Stimulated activated CD8-positive, alpha-beta memory T cell treated with anti-CD3 and anti-CD28 coated beads, Interleukin-2, amount 100 ng/mL, for 1 hour (primary cell): ENCODE measurements at places on chromosomes 4 and X.

DNA sequence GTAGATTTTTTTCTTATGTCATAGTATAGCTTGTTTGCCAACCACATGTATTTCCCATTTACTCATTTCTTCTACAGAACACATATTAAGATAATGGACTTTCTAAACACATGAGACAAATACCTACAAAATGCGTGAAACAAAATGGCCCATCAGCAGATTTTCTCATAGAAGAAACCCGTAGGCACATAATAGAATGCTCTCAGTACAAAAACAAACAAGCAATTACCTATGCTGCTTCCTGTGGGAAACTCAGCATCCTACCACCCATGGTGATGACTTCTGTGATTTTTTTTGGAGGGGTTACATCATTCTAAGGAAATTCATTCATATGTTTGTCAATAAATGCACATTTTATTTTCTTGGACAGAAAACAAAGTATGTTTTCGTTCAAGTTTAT, 343.6 kb downstream of the SPRY1 start:
- DNase-seq: no peak

DNA sequence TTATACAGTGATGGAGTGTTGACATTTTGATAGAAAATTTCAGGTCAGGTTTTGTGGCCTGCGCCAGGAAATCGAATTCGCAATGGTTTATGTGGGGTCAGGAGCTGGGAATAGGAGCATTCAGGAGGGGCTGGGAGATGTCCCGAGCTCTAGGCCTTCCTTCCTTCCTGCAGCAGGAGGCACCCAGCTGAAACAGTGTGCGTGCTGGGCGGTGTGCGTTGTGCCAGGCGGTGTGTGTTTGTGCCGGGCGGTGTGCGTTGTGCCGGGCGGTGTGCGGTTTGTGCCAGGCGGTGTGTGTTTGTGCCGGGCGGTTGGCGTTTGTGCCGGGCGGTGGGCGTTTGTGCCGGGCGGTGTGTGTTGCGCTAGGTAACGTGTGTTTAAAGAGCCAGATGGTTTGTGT, 1.7 kb downstream of the UVSSA start:
- DNase-seq: no peak

- no peak for DNase-seq
These were observed 14.2 kb upstream of the PJA1 start for GRCh38 chrX:69179380-69179911.

DNA sequence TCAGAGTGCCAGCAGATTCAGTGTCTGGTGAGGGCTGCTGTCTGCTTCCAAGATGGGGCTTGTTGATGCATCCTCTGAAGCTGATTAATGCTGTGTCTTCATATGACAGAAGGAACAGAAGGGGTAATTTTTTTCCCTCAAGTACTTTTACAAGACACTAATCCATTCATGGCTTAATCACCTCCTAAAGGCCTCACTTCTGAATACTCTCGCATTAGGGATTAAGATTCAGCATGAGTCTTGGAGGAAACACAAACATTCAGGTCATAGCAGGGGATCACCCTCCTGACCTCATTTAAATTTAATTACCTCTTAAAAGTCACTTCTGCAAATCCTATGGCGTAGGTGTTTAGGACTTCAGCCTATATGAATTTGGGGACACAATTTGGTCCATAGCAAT, 1145.5 kb upstream of the PCDH10 start:
- no peak for DNase-seq

GRCh38 chr4:104758574-104758973, 263.9 kb upstream of the CXXC4 start:
- DNase-seq: no peak

DNA sequence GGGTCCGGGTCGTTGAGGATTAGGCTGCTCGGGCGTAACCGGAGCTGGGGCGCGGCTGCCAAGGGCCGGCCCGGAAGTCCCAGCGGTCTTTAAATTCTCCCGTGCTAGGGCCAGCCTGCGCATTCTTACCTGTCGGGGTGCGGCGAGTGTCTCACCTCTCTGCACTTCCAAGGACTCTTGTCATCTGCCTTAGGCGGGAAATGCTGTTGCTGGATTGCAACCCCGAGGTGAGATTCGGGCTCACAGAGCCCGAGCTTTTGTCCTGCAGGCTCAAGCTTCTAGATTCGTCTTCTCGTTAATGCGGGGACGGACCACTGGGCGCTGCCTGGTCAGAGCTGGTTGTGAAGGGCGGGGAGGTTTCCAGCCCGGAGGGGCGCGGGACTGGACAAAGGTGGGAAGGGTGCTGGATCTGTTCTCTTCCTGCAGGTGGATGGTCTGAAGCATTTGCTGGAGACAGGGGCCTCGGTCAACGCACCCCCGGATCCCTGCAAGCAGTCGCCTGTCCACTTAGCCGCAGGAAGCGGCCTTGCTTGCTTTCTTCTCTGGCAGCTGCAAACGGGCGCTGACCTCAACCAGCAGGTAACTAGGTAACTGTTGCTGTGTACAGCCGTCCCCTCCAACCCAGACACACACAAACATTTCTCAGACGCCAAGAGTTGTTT, at the start of gene ANKRD37:
ANKRD37 (plus strand) TSS at position 118 of the 662 bp plus-strand sequence; CDS start at position 201, 83 bp downstream.
- no peak for DNase-seq

DNA sequence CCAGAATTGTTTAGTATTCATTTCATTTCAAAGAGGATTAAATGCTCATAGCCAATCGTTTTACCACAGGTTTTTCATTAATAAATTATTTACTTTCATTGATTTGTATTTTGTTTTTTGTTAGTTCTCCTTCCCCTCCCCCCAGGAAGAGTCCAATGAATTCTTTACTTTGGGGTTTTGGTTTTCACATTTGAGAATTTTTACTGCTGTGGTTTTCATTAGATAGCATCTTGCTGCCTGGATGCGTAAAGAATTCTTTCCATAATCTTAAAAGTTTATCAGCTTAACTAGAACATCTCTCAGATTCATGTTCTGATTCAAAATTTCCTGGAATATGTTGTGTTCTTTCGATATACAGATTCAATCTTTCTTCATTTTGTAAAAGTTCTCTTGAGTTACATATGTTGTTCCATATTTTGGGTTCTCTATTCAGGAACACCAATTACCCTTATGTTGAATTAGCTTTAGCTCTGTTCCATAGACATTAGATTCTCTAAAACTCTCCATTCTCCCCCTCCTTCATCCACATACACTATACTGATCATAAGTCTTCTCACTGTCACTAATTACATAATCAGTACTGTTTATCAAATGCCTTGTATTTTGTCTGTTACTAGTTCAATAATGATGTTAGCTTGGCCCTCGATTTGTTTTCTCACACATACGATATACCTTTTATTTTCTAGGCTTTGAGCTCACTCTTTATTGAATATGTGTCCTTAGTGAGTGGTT, 184.4 kb downstream of the CAMK2D start:
- no peak for DNase-seq

GRCh38 chr4:11746734-11747133, 318.0 kb upstream of the HS3ST1 start:
- no peak for DNase-seq

DNA sequence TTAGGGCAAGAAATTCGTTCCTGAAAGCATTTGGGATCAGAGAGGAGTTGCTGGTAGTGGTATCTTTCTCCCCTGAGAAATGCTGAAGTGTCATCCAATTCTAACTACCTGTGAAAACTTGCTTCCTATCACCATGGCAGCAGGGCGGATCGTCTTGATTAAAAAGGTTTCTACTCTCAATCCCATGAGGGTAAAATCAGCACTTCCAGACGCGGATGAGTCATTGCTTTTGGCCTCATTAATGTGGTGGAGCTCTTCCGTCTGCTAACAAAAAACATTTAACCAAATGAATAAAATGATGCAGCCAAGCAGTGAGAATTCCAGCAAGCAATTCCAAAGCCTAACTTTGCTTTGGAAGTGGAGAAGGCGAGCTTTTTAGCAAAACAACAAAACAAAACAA, 325.6 kb downstream of the CAMK2D start:
- no peak for DNase-seq

GRCh38 chr4:7827566-7827965, 112.1 kb downstream of the AFAP1 start:
- DNase-seq: no peak

DNA sequence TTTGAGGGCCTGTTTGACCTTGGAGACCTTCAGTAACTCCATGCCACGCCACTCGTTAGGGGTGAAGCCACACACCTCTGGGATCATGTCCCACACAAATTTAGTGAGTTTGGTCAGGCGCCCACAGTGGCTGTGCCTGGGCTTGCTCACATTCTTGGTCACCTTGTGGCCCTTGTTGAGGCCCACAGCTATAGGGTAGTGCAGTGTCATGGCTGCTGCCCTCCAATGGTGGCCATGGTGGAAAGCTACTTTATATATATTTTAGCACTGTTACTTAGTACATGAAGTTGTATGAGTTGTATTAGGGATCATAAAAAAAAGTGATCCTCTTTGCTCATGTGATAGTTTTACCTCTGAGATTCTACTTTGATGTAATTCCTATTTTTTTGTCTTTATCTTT, 985 bp upstream of the CXCL11 start:
- DNase-seq: no peak

- DNase-seq: no peak
These were observed 4.8 kb downstream of the AREG start for GRCh38 chr4:74449571-74450297.

GRCh38 chr4:46267866-46268265, 122.1 kb downstream of the GABRA2 start:
- no peak for DNase-seq

DNA sequence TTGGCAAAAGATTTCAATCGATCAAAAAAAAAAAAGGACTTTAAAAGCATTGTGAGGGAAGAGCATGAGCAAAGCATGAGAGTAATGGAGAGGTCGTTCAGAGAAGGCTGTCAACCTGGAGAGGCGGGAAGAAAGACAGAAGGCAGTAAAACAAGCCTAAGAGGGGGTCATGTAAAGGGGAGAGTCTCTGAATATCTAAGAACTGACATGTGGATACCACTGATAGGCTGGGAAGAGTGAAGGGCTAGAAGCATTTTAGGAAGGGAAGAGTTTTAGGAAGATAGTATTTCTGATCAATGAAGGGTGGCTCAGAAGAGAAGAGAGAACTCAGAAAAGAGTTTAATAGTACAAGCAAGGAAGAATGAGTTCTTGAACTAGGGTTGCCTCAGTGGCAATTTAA, 7.5 kb downstream of the FAM9C start:
- no peak for DNase-seq

- no peak for DNase-seq
These were observed 80.8 kb downstream of the HTRA3 start for GRCh38 chr4:8350352-8350751.

DNA sequence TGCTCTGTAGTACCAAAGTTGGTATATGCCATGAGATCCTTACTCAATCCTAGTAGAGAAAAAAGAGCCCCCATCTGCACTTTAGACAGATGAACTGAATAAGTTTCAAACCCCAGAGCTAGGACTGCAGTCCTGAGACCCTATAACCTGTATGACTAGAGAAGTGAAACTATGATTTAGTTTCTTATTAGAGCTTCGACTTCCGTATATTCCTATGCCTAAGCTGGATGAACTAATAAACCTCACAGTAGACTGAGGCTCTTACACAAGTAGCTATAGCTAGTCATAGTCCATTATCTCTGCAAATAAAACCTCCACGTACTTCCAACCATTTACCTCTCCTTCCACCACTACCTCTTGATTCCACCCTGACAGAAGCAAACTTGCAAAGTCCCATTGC, 6.3 kb upstream of the OTUD4 start:
- DNase-seq: no peak

DNA sequence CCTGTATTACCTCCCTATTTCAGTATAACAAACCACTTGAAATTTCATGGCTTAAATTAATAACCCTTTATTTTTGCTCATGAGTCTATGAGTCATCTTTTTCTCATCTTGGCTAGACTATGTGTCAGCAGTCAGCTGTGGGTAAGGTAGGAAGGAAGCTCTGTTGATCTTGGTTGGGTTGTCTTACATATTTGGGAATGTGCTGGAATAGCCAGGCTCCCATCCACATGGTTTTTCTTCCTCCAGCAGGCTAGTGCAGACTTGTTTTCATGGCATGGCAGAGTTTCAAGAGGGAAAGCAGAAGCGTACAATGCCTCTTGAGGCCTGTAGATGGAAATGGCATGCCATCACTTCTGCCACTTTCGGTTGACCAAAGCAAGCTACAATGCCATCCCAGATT, 89.7 kb downstream of the LINC00632 start:
- DNase-seq: no peak

DNA sequence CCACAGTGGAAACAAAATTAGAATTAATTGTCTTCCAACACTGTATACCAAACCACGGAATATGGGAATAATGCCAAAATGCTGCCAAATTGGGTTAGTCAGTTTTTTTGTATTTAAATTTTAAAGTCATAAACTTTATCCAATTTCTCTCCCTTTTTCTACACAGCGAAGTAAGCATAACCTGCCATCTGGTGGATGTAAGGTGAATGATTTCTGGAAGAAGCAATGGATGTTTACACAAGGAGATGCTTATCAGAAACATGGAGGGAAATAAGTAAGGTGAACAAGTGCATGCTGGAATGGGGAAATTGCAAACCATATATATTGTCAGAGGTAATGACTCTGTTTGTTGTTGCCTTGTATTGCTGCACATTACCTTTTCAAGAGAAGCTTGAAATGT, 691.9 kb downstream of the TECRL start:
- DNase-seq: no peak

GRCh38 chr4:140291259-140291658, 82.2 kb upstream of the SCOC start:
- no peak for DNase-seq
